Brain pericyte (primary cell): ENCODE measurements at places on chromosomes 5 and 9.

- DNase-seq: no peak
Observed at GRCh38 chr5:61293071-61293470, 39.0 kb upstream of the ZSWIM6 start.

DNA sequence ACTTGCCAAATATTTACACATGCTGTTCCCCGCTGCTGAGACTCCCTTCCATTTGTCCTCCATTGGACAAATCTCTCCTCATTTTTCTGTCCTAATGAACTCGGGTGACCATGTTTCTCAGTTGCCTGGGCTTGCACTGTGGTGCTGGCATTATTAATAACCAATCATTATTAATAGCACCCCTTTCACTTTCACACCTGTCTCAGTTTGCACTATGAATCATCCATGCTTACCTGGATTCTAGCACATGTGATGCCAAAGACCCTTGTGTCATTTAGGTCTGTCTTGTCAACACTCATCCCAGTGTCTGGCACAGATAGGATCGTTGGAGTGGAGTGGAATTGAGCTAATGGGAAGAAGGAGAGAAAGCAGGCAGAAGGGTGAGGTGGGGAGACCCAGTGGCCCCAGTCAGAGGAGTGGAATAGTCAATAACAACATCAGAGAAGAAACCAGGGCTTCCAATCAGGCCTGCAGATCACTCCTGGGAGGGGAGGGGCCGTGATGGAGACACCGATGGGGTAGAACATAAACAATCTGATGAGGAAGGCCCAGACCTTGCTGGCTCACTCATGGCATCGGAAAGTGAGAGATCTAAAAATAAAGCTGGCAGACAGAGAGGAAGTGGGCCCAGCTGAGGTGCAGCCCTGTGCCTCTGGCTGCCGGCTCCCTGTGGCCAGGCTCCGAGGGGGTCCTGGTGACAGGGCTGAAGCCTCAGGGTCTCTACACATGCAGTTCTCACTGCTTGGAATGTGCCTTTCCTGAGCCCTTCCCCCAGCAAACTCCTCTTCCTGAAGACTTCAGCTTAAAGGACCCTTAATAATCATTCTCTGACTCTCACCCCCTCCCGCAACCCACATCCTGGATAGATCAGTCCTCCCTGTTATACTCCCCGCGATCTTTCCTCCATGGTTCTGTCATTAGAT, 33.5 kb upstream of the CRB2 start:
- no peak for DNase-seq

DNA sequence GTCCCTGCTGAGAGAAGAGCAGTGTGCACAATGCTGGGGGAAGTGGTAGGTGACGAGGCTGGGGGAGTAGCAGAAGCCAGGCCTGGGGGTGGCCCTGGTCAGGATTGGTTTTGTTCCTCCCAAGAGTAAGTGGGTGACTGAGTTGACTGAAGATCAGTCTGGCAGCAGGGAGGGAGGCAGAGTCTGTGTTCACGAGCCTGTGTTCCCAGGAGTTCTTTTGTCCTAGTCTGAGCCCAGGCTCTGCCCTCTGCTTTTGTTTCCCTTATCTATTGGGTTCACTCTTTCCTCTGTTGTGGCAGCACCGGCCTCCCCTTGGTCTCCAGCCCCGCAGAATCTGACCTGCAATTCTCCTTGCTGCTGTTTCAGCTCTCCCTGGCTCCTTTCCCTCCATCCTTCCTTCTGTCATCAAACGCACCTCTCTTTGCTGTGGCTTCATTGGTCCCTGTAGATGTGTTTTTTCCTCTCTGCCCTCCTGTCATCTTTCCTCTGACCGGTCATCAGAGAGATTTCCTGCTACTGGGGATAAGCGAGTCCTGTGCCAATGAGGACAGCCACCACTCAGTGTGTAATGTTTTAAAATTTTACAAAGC, 607.4 kb downstream of the KIF4B start:
- no peak for DNase-seq

- DNase-seq: no peak
Observed at GRCh38 chr9:24118190-24118589, 292.1 kb upstream of the ELAVL2 start.
